GM13976 (cell line): ENCODE measurements at places on chromosomes 5 and 9.

- no peak for DNase-seq
Measured at GRCh38 chr5:104247260-104247659, 684.7 kb upstream of the NUDT12 start.

- no peak for DNase-seq
Measured at GRCh38 chr5:3026099-3026498, 274.6 kb upstream of the IRX2 start.

DNA sequence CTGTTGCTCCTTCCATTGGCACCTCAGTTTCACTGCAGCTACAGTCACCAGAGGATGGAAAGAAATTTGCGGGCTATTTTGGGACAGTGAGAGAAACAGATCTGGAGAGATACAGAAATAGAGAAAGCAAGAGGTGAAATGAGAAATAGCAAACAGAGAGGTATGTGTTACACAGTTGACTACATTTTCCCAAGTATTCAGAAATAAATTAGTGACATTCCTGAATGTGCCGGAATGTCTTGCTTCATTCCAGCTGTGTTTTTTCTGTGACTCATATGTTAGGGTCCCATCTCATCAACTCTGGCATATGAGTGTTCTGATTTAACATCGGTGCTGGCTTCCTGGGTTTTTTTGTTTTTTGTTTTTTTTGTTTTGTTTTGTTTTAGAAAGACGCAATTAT is 63.8 kb upstream of the ZNF462 start:
- no peak for DNase-seq

DNA sequence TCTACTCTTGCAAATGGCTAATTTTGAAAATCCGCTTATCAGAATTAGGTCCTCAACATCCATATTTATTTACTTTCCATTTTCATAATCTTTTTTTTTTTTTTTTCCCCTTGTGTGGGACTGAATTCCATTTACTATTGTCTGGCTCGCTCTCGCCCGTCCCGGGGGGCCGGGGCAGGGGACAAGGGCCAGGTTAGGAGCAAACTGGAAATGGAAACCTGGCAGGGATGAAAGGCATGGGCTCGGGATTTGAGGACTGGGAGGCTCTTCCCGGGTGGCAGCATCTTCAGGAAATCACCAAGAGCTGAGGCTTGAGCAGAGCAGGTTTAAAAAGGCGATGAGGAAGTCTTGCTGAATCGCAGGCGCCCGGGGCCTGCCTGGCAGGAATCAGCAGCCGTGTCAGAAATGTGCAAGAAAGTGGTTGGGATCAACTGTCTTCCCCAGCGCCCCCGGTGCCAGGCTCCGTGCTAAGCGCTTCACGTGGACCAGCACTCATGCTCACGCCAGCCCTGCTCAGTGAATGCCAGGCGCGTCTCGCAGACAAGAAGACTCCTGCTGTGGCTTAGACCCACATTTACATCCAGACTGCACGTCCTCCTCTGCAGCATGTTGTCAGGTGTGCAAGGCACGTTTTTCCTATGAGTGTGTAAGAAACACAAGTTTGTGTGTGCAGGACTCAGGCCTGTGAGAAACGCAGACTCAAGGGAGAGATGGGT is 66.3 kb upstream of the UNC5A start:
- DNase-seq = peak; percentile 26

DNA sequence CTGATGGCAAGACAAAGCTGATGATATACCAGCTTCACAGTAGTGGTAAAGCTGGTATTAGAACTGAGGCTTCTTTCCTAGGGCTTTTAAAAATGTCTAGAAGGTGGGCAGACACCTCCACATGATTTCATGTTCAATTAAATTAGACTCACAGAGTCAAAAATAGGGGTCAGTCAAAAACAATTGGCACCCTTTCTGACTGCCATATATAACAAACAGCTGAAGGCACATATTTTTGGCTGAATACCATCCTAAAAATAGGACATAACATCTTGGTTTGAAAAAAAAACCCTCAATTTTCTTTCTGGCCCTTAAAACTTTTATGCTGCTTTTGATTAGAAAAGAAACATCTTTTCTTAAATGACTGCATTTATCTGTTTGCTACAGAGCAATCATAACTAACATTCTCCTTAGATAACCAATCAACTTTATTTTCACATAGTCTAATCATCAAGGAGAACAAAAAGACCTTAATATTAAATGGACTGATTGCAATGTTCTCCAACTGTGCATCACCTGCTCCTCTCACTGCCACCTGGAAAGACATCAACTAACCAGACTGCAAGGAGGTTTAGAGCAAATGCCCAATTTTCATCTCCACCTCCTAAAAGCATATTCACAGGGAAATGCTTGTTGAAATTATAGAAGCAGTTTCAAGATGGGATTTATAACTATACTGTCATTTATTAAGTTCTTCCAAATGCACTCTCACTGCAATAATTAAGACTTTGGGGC is 3.2 kb downstream of the SGTB start:
- DNase-seq = no peak

- DNase-seq = no peak
Measured at GRCh38 chr5:163407034-163407655, 30.2 kb upstream of the CCNG1 start.

DNA sequence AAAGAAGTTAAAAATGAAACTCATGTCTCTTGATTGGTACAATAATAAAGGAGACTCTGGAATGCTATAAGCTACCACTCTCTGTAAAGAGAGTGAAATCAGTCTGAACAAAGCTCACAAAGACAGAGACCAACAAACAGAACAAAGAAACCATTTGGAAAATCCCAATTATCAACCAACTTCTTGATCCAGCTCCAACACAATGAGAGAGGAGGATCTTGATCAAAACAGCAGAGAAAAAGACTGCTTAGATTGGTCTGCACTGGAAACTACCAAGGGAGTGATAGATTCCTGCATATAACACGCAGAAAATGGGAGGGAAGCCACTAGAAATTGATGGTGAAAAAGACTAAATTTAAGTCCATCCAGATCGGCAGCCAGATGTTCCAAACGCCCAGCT is 23.1 kb upstream of the RNF38 start:
- DNase-seq = no peak

- no peak for DNase-seq
Measured at GRCh38 chr5:107372723-107373450, 297.9 kb downstream of the EFNA5 start.

DNA sequence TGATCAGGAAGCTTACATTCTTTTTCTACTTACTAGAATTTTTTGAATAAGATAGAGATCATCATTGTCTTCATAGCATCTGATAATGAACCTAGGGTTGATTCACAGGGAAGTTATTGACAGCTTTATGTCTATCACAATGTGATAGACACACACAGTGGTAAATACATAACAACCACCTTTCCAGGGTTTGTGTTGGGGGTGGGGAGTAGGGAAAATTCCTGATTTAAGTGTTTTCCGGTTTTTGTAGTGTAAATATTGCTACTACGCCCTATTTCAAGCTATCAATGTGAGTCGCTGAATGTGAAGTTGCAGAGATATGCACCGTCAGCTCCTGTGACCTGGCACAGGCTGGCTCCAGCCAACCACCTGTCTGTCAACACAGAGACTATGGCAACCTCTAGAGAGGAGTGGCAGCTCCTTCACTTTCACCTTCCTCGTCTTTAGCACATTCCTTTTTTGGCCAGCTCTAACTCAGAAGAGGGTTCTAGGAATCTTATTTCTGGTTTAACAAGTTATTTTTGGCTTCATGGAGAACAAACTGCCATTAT is 224.9 kb downstream of the MAT2B start:
- DNase-seq = no peak

DNA sequence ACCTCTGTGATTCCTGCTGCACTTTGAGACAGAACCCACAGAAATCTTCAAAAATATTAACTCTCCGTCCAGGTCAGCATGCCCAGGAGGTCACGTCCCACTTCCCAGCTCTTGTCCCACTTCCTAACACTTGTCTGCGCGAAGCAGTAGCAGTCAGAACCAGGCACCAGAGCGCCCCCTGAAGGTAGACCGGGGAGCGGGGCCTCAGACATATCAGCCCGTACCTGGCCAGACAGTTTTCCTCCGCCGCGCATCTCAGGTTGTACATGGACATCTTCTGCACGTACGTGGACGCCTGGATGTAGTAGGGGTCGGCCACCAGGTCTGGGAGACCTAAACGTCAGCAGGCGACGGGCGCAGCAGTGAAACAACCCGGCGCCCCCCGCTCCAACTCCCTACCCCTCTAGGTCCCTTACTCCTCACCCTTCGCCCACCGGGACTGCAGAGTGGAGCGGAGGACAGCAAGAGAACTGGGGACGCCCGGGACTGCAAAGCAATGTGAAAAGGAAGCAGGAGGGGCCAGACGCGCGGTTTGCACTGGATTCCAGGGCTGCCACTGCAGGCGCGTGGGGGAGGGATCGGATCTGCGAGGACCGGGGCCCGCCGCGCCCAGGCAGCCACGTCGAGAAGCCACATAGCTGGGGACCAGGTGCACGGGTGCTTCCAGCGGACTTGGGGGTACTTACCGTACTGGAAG is 1.2 kb downstream of the LOX start:
- peak; percentile 64 for DNase-seq

DNA sequence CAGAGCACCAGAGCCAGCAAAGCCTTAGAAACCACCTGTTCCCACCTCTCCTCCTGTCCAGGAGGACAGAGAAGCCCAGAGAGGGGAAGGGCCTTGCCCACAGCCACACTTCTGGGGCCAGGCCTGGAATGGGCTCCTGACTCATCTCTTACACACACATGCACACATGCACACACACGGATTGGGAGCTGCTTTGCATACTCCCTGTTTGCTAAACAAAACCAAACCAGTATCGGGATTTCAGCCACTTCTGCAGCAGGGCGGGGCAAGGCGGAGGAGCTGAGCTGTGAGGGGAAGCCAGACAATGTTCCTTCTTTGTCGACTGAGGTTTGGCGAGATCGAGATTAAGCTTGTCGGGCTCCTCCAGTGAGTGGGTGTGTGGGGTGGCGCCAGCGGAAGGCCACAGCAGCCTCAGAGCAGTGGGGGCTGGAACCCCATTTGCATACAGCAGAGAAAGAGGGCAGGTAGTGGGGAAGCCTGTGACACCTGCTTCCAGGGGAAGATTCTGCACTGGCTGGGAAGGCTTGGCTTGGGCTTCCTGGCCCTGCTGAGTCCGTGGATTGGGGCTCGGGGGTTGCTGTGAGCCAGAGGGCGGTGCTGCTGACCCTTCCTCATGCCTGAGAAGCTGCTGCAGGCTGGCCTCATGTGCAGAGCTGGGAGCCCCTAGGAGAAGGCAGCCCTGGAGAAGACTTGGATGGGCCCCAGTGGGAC is 16.1 kb downstream of the GFI1B start:
- DNase-seq = peak; percentile 76

DNA sequence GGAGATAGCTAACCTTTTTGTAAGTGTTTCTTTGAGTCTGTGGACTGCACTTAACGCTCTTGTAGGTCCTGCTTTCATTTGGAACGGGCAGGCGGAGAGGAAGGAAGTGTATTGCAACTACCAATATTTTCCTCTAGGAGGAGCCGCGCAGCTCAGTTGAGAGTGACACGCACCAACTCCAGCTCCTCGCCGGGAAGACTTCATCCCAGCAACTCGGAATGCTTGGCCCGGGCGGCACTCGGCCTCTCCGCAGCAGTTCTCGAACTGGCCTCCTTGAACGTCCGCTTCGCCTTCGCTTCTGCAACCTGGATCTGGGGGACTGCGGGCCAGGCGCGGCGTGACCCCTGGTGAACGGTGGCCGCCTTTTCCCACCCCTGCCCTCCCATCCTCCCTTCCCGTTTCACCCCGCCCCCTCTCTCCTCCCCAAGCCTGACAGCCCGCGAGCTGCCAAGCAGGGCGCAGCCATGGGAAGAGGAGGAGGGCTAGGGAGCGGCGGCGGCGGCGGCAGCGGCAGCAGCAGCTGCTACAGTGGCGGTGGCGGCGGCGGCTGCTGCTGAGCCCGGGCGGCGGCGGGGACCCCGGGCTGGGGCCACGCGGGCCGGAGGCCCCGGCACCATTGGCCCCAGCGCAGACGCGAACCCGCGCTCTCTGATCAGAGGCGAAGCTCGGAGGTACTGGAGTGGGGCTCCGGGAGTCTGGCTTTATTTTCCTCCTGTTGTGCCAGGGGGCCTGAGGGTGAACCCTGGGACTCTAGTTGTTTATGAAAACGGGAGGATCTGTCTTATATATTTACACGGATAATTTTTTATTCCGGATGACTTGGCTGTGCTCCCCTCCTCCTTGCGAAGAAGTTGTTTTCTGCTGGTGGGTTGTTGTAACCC is at the start of gene GHR:
GHR (plus strand) TSS at position 155 of the 881 bp plus-strand sequence. CDS start 142,436 bp downstream, outside the sequence.
- DNase-seq = peak; percentile 61

DNA sequence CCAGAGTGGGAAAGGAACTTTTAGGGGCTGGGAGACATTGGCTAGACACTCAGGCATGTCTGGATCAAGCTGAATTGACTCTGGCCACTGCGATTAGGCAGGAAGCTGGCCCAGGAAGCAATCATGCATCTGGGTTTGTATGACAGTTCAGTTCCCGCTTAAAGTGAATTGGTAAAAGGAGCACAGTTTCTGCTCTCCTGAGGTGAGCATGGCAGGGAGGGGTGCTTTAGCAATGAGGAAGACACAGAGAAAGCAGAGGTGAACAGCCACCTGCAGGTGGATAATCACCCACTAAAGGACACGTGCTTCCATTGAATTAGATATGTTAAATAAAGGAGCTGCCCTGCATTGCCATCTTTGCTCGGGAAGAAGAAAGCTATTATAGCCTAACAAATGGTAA is 248.1 kb upstream of the MAP3K1 start:
- DNase-seq = no peak

DNA sequence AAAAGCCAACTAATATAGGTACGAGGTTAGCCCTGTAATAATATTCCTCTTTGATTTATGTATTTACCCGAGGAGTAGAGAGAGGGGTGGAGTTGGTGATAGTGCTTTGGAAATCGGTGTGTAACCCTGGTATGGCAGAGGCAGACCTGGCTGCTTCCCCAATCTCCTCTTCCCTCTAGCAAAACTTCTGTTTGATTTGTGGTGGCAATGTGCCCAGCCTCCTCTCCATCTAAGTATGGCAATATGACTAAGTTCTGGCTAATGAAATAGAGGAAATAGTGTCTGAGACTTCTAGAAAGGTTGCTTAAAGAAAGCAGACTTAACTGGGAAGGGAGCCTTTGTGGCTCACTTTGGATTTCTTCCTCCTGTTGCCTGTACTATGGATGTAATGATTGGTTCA is 491.1 kb downstream of the ENC1 start:
- DNase-seq = no peak

GRCh38 chr9:122468735-122469134 is 9.0 kb downstream of the OR1J1 start:
- no peak for DNase-seq
